ENCODE measurements at places on chromosomes 6 and 20.

DNA sequence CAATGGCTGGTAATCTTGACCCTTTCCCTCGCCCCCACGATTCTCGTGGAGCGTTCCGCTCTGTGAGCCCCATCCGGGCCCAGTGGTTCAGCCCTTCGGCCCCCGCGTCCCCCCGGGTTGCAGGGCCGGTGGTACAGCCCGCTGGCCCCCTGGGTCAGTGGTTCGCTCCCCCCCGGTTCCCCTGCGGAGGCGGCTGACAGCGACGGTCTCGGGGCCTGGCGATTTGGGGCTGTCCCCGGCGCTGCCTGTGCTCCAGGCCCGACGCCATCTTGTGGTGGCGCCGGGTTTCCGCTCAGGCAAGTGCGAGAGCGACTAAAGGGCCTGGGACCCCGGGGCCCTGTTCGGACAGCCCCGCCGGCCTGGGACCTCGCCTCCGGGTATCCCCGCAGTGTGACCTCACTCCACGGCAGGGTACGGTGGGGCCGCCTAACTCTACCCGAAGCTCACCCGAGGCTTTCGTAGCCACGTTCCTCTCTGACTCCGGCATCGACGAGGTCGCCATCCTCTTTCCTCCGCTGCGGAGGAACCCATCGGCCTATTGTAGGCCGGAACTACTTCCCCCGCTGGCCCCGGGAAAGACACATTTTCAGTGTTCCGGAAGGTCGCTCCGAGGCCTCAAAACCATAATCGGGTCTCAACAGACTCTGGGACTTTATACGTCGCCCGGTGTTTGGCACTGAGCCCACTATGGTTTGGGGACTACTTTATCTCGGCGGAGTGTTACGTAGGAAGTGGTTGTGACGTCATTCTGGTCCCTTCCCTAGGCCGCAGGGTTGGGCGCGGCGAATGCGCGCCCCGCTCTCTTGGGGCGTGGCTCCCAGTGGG lies at the start of gene ZNF335:
TSS of gene ZNF335 (minus strand) at position 529 of the 825 bp plus-strand sequence. CDS start 793 bp downstream, outside the sequence.
- peak; percentile 99 for DNase-seq

GRCh38 chr6:6486595-6486994 lies 101.9 kb upstream of the LY86 start:
- DNase-seq, result no peak

GRCh38 chr6:152089992-152090391 lies 282.5 kb downstream of the ESR1 start:
- no peak for DNase-seq

DNA sequence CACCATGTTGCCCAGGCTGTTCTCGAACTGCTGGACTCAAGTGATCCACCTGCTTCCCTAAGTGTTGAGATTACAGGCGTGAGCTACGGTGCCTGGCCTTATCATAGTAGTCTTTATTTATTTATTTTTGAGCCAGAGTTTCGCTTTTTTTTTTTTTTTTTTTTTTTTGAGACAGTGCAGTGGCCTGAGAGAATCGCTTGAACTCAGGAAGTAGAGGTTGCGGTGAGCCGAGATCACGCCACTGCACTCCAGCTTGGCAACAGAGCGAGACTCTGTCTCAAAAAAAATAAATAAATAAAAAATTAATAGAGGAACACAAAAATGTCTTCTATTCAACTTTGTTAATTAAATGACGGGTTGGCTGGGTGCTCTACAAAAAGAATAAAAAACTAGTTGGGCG lies 12.9 kb downstream of the MAPRE1 start:
- no peak for DNase-seq

- no peak for DNase-seq
These were observed 18.7 kb downstream of the BTN3A1 start for GRCh38 chr6:26420688-26421171.

DNA sequence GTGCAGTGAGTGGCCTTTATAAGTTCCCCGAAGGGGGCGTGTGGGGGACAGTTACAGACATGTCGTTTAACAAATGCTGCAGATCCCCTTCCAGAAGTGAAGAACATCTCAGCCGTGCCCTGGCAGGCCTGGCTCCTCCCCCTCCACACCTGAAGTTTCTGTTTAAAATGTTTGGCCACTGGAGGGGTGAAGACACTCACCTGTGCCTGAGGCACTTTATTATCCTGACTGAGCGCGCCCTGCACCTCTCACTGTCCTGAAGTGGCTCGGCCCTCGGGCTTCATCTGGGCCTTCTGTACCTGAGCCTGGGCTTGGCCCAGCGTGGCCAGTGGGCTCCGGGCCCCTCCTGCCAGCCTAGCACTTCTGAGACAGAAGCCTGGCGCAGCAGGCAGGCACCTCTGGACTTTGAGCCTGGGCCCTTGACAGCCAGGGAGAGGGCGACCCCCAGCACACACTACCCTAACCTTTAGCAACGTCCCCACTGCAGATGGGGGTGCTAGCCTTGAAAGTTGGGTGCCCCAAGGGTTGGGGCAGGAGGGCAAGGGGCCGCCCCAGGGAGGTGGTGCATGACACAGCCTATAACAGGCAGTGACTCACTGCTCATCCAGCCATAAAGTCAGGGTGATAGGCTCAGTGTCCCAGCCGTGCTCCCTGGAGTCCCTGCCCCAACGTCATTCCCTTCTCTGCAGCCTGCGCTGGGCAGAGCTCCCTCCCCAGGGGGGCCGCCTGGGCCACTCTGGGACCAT lies 13.6 kb upstream of the GATA5 start:
- DNase-seq, result no peak

GRCh38 chr20:50762045-50762422 lies 30.7 kb downstream of the PARD6B start:
- DNase-seq, result no peak

- no peak for DNase-seq
These were observed 102.6 kb downstream of the FLRT3 start for GRCh38 chr20:14234666-14235295.

DNA sequence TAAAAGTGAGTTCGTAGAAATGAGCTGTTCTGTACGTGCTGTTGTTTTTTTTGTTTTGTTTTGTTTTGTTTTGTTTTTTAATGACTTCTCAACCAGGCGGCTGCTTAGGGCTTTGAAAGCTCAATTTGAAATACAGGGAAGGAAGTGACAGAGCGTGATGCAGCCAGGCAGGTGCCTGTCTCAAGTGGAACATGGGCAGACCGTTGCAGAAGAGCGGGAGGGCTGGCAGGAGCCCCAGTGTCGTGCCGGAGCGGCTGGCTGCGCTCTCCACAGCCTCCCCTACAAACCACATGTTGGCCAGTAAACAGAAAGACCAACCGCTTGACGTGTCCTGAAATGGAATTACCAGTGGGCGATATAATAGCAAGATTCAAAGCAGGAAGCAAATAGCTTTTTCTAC lies 164.9 kb upstream of the RREB1 start:
- DNase-seq, result peak; percentile 70
